ENCODE measurements at places on chromosomes 11 and 22. TPM values are rescaled to one million over a fixed set of nuclear protein-coding genes. Genes with fewer than 3 reads are reported as not detected.

Gene ACR
- total RNA-seq = not detected

Gene OAF
- 1.4 TPM for total RNA-seq

DNA sequence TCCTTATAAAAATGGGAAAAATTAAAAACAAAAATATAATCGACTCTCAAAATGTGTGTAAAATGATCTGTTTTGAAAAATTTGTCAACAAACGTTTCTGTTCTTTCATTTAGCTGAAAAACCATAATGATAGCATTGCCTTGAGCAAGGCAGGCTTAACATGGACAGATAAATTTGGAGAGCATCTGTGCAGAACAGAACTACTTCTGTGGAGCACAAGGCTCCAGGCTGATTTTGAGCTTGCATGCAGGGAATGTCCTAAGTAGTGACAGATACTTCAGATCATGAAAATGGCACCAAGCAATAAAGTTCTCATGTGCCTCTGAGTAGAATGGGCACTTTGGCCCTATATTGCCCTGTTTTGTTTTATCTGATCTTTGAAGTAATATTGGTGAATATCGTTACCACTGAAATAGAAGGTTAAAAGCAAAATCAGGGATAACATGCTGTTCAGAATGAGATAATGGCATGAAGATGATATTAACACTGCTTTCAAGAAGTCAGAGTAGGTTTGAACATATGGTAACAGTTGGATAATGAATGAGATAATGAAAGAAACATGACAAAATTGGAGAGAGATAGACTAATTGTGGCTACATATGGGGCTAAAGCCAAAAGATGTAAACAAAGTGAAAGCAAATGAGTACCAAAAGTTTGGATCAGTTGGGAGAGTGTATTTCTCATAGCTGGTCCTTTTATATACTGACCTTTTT lies 730.5 kb upstream of the CCDC179 start:
- DNase-seq = no peak

GRCh38 chr11:75369560-75370255 lies 18.2 kb upstream of the ARRB1 start:
- DNase-seq = no peak

GRCh38 chr11:45652781-45653180 lies 12.6 kb downstream of the CHST1 start:
- DNase-seq = no peak

DNA sequence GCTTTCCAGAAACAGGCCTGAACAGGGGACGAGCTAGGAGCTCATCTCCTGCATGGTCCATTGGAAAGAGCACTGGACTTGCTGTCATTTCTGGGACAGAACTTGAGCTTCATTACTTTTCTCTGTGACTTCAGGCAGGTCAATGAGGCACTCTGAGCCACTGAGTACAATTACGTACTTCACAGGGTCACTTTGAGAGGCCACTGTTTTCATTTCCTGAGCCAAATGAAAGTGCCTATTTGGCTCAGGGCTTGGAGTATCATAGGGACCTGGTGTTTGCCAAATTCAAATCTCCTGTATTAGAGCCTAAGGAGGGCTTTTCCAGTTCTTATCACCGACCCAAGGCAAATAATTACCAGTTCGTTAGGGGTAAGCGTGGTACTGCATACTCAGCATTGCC lies 319.3 kb downstream of the CADM1 start:
- no peak for DNase-seq

- DNase-seq = no peak
Measured at GRCh38 chr11:43770173-43770572, 89.6 kb downstream of the HSD17B12 start.

Gene SMTNL1
- not detected for total RNA-seq

- DNase-seq = no peak
Measured at GRCh38 chr11:30573951-30574350, 12.2 kb downstream of the MPPED2 start.

DNA sequence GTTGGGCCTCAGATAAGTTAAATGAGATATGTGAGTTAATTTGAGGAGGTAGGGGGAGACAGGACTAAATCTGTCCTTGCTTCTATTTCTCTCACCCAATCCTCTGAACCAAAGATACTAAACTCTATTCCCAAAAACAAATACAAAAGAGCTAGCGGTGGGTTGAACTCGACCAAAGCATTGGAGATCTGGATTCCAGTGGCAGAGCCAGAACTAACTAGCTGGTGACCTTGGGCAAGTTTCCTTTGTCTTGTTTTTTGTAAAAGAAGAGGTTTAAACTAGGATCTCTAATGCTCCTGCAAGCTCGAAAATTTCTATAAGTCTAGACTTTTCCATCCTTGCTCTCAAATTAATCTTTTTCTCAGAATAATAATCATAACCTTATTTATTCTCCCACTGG lies 1.5 kb downstream of the ME3 start:
- no peak for DNase-seq

DNA sequence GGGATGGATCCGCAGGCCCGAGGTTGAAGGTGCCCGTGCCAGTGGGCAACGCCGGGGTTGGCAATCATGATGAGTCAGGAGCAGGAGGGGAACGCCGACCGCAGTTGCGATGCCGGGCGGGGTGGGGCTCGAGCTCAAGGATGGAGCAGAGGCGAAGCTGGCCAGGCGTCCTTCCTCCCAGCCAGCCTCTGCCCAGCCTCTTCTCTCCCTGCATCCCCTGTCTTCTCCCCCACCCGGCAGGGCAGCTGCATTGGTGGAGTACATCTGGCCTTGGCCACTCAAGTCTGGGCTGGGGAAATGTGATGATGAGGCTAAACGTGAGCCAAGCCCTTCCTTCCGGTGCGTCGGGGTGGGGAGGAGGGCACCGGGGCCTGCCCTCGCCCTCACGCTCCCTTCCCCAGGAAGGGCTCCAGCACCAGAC lies 3.9 kb downstream of the IFITM10 start:
- DNase-seq = no peak

- no peak for DNase-seq
Measured at GRCh38 chr11:46560300-46560991, 33.4 kb downstream of the AMBRA1 start.

DNA sequence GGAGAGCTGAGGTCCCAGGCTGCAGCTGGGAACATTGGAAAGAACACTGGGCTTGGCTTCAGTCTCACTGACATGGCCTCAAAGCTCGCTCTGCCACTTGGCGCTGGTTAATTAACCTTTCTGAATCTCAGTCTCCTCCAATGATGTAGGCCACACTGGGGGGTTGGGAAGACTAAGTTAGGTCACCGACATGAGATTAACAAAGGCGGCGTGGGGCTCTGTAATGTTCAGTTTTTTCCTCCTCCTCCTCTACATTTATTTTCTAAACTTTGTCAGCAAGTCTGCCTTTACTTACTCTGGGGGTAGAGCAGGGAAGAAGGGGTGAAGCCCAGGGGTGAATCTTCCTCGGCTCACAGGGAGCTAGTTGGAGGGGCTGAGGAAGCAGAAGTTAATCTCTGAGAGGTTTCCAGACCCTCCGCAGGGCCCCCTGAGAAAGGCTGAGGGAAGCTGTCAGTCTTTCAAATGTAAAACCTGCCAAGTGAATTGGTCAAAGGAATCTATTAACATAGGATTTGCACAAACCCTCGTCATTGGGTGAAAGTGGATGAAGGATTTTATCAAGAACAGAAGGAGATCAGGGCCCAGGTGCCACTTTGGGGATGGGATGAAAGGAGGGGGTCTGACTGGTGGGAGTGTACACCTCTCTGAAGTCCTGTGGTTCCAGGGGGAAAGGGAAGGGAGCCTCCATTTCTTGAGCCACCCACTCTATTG lies 32.1 kb upstream of the TENM4 start:
- DNase-seq = no peak

DNA sequence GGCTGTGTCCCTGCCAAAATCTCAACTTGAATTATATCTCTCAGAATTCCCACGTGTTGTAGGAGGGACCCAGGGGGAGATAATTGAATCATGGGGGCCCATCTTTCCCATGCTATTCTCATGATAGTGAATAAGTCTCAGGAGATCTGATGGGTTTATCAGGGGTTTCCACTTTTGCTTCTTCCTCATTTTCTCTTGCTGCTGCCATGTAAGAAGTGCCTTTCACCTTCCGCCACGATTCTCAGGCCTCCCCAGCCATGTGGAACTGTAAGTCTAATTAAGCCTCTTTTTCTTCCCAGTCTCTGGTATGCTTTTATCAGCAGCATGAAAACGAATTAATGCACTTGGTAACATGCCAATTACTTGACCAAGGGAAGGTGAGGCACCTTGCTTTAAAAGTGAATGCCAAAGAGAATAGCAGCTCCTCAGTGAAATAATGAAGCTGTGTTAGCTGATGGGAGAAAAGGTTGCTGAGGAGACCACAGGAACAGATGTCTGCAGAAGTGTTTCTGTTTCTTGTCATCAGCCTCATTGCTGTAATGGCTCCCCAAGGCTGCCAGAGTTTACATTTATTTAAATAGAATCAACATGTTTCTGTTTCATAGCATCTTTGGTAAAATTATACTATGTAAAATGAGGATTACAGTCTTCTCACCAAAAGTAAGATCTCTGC lies 89.0 kb upstream of the CD44 start:
- DNase-seq = no peak
